ENCODE measurements at places on chromosomes 1 and 21. TPM values are rescaled to one million over a fixed set of nuclear protein-coding genes. Genes with fewer than 3 reads are reported as not detected.
A peak's percentile ranks its signal among the peaks of the same experiment; 100 is the strongest.

Gene HSPA6
- polyA plus RNA-seq = 3.4 TPM

Gene KCNQ4
- 4.1 TPM for polyA plus RNA-seq

DNA sequence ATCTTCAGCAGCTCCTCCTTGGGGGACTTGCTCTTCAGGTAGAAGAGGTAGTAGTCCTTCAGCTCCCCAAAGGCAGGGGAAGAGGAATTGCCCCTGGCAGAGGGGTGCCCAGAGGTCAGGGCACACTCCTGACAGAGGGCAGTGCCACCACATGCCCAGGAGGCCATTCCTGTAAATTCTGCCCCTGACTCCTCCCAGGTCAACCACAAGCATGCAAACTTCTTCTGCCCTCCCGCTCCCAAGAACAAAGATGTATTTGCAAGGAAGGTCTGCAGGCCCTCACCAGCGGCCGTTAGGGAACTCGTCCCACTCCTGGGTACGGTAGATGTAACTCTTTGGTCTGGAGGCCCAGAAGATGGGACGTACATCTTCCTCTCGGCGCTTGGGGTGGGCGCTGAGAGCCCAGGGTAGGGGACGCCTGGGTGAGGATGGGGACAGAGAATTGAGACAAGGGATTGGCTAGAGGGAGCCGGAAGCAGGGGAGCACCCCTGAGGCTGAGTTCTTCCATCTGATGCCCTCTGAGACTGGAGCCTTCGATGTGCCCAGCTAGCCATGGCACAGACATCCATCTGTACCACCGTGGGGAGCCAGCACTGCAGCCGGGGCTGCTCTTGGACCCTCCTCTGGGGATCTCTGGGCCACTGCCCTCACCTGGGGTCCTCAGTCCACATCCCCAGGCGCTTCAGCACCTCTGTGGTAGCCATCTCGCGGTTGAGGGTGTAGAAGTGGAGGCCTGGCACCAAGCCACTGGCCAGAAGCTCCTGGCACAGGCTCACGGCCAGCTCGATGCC is 11.1 kb downstream of the MTHFR start:
- H3K4me3 ChIP-seq = no peak overlapping the region
- H3K36me3 ChIP-seq = no peaks in the 10 kb centered on the region
- peaks cover 19% of the 10 kb centered on the region for H3K4me1 ChIP-seq
- H3K27ac ChIP-seq = no peak overlapping the region
- DNase-seq = peak; percentile 39

DNA sequence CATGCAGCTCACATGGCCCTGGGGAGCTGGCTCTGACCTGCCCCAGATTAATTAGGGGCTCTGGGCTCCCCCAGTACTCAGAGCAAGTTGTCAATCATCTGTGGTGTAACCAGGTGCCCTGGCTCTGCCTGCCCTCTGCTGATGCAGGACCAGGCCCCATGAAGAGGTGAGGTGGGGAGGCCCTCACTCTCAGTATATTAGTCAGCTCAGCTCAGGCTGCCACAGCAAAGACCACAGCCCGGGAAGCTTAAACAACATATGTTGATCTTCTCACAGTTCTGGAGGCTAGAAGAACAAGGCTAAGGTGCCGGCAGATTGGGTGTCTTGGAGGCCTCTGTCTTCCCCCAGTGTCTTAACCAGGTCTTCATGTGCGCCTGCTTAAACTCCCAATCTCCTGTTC is 66.5 kb downstream of the FCRL5 start:
- no peak overlapping the region for H3K27ac ChIP-seq
- DNase-seq = no peak
- H3K36me3 ChIP-seq = no peaks in the 10 kb centered on the region
- H3K27me3 ChIP-seq = no peaks in the 10 kb centered on the region

DNA sequence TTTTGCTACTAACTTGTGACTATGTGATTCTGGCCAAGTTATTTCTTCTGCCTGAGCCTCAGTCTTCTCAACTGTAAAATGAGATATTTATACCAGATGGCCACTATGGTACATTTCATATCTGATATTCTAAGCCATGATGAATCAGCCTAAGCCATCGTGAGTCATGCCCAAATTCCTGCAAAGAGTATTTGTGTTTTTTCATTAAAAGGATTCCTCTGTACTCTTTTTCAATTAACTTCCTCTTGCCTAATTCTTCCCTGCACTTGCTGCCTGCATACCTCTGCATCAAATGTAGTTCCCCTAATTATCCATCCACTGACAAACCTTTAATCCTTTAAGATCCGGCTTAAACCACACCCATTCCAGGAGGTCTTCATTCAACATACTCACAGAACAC is 575.1 kb upstream of the BEND5 start:
- DNase-seq = no peak
- H3K4me1 ChIP-seq = no peaks in the 10 kb centered on the region
- no peaks in the 10 kb centered on the region for H3K27me3 ChIP-seq

DNA sequence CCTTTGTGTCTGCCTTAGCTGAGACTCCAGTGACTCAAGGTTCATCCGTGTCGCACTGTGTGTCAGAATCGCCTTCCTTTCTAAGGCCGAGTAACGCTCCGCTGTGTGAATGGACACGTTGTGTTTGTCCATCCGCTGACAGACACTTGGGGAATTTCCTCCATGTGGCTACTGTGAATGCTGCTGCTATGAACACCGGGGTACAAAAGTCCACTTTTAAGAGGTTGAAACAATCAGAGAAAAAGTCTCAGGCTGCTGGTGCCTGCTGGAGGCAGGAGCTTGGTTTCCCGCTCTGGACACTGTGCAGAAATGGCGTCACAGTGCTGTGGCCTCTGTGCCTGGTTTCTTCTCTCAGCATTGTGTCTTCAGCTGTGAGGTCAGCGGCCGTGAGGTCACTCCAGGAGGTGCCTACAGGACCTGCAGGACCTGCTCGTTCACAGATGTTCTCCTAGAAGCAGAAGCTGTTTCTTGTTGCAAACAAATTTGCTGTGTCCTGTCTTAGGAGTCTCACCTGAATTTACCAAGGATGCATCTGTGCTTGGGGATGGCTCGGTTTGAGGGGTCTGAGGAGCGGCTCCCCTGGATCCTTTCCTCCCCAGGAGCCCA is 34.2 kb downstream of the KRTAP10-1 start:
- H3K27ac ChIP-seq = no peak overlapping the region
- H3K36me3 ChIP-seq = no peaks in the 10 kb centered on the region
- no peaks in the 10 kb centered on the region for H3K27me3 ChIP-seq
- DNase-seq = peak; percentile 20
- peaks cover 5% of the 10 kb centered on the region for H3K4me1 ChIP-seq

DNA sequence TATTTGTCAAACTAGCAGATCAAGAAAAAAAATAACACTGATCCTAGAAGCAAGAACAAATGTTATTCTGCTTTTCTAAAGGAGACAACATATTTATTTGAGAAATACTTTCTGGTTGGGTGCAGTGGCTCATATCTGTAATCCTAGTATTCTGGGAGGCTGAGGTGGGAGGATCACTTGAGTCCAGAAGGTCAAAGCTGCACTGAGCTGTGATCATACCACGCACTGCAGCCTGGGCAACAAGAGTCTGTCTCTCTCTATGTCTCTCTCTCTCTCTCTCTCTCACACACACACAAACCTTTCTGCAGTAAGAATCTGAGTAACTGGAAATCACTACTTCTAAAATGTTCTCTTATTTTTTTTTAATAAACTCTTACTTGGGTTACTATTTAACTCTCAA is 31.2 kb downstream of the PRPF38A start:
- peaks cover 34% of the 10 kb centered on the region for H3K36me3 ChIP-seq
- no peak overlapping the region for H3K4me3 ChIP-seq
- no peak overlapping the region for H3K27ac ChIP-seq
- H3K27me3 ChIP-seq = no peaks in the 10 kb centered on the region
- no peaks in the 10 kb centered on the region for H3K4me1 ChIP-seq

- no peak overlapping the region for H3K4me3 ChIP-seq
- no peaks in the 10 kb centered on the region for H3K27me3 ChIP-seq
- DNase-seq = no peak
- no peaks in the 10 kb centered on the region for H3K4me1 ChIP-seq
- no peak overlapping the region for H3K27ac ChIP-seq
- no peaks in the 10 kb centered on the region for H3K36me3 ChIP-seq
These were observed 107.1 kb downstream of the DISC1 start for GRCh38 chr1:231733672-231734071.

DNA sequence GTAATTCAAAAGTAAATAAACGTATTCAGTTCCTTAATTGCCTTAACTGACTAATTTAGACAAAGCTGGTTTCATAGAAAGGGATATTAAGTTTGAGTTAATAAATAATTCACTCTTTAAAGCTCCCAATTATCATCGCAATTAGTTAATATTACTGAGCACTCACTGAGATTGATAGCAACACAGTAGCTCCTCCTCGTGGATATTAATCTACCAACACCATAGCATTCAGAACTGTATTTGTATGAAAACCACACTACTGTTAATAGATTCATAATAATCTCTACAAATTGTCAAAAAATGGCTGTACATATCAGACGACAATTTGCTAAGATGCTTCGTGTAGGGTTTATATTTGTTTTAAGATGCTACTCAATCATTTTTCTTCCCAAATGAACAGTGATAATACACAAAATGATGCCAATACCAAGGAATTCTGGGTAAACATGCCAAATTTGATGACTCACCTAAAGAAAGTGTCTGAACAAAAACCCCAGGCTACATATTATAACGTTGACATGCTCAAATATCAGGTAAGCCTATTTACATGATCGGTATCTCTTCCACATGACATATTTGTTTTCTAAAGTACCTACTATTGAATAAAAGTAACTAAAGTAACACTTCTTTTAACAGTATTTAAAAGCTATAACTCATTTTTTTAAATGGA is 18.8 kb upstream of the DYNLT5 start:
- no peak overlapping the region for H3K4me3 ChIP-seq
- H3K27ac ChIP-seq = no peak overlapping the region
- no peak for DNase-seq
- H3K4me1 ChIP-seq = no peaks in the 10 kb centered on the region
- H3K27me3 ChIP-seq = no peaks in the 10 kb centered on the region
- H3K36me3 ChIP-seq = no peaks in the 10 kb centered on the region

- H3K4me1 ChIP-seq = no peaks in the 10 kb centered on the region
- H3K4me3 ChIP-seq = no peak overlapping the region
- DNase-seq = no peak
- H3K36me3 ChIP-seq = no peaks in the 10 kb centered on the region
These were observed 4.9 kb upstream of the S100A8 start for GRCh38 chr1:153395776-153396175.

DNA sequence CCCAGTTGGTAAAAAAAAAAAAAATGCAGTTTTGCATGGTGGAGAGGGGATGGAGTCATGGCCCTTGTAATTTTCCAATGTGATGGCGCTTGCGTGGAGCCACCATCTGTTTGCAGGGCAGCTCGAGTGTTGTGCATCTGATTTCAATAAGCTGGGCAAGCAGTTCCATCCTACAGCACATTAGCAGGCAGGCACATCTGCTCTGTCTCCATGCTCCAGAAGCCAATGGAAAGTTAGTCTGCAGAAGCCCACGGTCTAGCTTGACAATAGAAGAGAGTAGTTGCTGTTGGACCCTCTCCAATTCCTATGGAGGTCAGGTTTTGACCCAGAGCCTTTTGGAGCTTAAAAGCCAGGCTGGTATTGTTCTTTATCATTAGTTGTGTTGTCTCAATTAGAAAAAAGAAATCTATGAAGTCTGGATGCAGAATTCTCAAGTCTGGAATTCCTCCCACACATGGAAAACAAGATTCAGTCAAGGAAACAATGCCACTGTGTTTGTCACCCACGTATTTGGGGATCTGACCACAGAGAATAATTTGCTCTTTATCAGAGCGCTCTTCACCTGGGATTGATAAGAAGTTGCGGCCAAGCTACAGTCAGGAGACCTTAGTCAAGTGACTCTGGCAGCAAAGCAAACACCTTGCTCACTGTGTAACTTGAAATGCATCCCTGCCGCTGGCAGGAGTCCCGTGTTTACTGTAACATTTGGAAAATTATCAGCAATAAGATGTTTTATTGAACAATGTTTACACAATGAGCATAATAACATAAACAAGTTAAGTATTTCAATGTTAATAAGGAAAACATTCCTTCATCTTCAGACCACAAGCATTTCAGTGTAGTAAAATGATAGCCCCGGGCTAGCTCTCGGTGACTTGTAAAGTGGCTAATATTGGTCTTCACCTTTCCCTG is 20.7 kb downstream of the NGF start:
- no peak overlapping the region for H3K27ac ChIP-seq
- H3K4me3 ChIP-seq = no peak overlapping the region
- no peaks in the 10 kb centered on the region for H3K27me3 ChIP-seq
- H3K4me1 ChIP-seq = peaks cover 9% of the 10 kb centered on the region
- no peaks in the 10 kb centered on the region for H3K36me3 ChIP-seq
- DNase-seq = no peak

- no peak for DNase-seq
- H3K27ac ChIP-seq = no peak overlapping the region
- peaks cover 70% of the 10 kb centered on the region for H3K36me3 ChIP-seq
- no peaks in the 10 kb centered on the region for H3K4me1 ChIP-seq
These were observed 70.0 kb downstream of the ARHGEF10L start for GRCh38 chr1:17609529-17609928.

DNA sequence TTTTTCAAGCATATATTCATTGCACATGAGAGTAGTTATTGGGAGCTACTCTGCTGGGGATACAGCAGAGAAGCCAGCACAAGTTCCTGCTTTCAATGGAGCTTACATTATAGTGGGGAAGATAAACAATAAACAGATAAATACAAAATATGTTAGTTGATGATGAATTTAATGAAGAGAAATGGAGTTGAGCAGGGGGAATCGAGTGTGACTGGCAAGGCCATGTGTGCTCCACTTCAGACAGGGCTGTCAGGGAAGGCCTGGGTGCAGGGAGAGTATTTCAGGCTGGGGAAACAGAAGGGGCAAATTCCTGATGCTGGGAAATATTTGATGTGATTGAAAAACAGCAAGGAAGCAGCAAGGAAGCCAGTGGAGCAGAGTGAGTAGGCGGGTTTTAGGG is 21.2 kb upstream of the BRDT start:
- H3K27me3 ChIP-seq = no peaks in the 10 kb centered on the region
- no peaks in the 10 kb centered on the region for H3K4me1 ChIP-seq
- H3K27ac ChIP-seq = no peak overlapping the region
- DNase-seq = no peak

GRCh38 chr1:239844833-239845232 is 246.8 kb upstream of the FMN2 start:
- H3K27ac ChIP-seq = no peak overlapping the region
- no peak overlapping the region for H3K4me3 ChIP-seq
- H3K36me3 ChIP-seq = no peaks in the 10 kb centered on the region
- no peaks in the 10 kb centered on the region for H3K4me1 ChIP-seq
- no peak for DNase-seq
- no peaks in the 10 kb centered on the region for H3K27me3 ChIP-seq

- no peak overlapping the region for H3K27ac ChIP-seq
- no peak overlapping the region for H3K4me3 ChIP-seq
- no peak for DNase-seq
- H3K27me3 ChIP-seq = no peaks in the 10 kb centered on the region
- H3K4me1 ChIP-seq = no peaks in the 10 kb centered on the region
These were observed 55.5 kb upstream of the ZC3H11B start for GRCh38 chr1:219668446-219668845.

DNA sequence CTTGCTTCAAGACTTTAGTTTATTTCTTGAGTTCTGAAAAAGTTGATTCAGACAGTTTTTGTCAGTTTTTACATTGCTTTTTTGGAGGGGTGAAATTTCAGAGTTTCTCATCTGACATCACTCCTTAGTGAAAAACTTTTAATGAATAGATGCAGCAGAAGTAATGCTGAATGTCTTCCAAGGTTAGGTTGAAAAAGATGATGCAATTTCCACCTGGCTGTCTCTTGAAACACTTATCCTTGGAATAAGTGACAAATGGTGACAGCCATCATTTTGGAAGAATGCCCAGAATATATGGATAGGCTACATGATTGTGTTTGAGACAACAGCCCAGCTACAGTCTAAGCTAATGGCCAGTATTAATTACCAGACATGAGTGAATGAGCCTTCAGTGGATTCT is 140.8 kb downstream of the ZNF644 start:
- H3K27me3 ChIP-seq = no peaks in the 10 kb centered on the region
- no peak overlapping the region for H3K4me3 ChIP-seq
- no peaks in the 10 kb centered on the region for H3K4me1 ChIP-seq
- no peak overlapping the region for H3K27ac ChIP-seq

Data from pancreas (tissue), 10 donors.